ENCODE measurements at places on chromosomes 1 and 21.
A peak's percentile ranks its signal among the peaks of the same experiment; 100 is the strongest.

DNA sequence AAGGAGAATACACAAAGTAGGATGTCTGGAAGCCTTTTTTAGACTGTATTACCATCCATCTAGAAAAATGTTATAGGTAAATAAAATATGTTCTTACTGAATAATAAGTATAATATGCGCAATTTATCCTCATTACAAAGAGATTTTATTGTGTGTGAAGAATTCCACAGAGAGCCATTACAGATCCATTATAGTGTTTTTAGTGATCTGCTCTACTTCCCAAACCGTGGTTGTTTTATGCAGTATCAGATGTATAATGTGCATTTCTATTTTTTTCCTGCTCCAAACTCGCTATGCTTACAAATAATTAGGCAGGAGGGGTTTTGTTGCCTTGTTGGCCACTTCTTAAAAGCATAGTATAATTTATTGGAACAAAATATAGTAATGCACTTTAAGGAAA is 447.8 kb downstream of the USP25 start:
- no peak for DNase-seq

GRCh38 chr1:15409388-15410222 is at the start of gene EFHD2:
Gene EFHD2, plus strand, starts transcription at chr1:15409888. Its CDS starts 84 bp downstream, at chr1:15409972.
- peak; percentile 92 for DNase-seq

- DNase-seq: no peak
These were observed 20.8 kb upstream of the COG2 start for GRCh38 chr1:230621324-230622030.

GRCh38 chr1:94218332-94218731 is 19.1 kb downstream of the ARHGAP29 start:
- no peak for DNase-seq

GRCh38 chr21:30222724-30223123 is 6.8 kb upstream of the CLDN8 start:
- no peak for DNase-seq

DNA sequence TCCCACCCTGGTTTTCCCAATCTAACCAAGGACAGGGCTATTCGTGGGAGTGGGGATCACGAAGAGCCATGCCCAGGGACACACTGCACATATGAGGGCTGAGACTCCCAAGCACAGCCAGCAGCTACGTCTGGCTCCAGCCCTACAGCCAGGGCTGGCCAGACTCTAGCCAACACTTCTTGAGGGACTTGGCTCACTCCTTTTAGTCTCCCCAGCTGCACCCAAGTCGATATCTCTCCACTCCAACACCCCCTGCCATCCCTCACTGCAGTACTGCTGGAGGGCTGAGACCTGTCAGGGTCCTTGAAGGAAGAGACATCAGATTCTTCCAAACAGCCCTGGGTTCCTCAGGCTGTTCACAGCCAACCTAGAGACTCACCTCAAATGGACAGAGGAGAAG is 62.6 kb downstream of the CD46 start:
- DNase-seq: no peak

DNA sequence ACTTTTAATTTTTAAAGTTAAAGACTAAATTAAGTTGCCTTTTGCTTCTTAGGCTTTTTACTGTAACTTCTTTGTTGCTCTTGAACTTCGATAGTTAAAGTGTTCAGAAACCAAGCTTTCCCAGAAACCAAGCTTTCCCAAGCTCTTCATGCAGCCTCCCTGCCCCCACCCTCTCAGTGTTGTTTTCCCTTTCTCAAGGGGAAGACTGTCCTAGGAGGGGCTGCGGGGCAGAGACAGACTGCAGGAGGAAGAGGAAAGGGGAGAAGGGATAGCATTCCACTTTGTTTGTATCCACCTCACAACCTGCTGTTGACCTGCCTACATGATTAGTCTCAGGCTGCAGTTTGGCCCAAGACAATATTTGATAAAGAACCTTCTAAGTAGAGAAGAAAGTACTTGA is 39.0 kb upstream of the DIPK1A start:
- DNase-seq: no peak

DNA sequence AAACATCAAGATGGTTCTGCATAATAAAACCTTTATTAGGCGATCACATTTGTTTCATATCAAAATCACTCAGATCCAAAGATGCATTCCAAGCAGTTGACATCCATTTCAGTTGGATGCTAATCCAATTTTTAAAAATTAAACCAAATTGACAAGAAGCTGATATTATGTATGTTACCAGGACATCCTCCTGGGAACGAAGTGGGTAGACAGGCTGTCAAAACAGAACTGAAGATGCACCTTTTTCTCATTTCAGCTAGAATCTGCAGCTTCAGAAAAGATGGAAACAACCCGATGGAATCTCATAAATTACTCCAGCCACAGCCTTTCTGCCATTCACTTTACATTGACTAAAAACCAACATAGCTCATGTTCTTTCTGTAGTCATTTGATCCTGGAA is 268.4 kb downstream of the PLPP3 start:
- DNase-seq: no peak

GRCh38 chr1:32393832-32394140 is 455 bp downstream of the BSDC1 start:
- peak; percentile 34 for DNase-seq

DNA sequence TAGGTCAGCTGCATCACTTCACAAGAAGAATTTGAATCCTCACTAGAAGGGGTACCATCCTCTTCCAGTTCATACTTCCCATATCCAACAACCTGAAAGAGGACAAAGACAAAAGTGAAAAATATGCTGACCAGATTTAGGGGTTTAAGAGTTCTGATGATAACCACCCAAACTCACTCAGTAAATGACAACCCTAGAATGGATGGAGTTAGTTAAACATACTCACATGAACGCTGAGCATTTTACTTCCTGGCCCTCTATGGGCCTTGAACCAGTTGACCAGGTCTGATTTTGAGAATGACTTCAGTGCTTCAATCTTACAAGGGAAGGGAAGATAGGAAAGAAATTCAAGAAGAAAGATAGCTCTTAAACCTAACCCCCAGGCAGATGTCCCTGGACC is 89.2 kb downstream of the NRDC start:
- no peak for DNase-seq

DNA sequence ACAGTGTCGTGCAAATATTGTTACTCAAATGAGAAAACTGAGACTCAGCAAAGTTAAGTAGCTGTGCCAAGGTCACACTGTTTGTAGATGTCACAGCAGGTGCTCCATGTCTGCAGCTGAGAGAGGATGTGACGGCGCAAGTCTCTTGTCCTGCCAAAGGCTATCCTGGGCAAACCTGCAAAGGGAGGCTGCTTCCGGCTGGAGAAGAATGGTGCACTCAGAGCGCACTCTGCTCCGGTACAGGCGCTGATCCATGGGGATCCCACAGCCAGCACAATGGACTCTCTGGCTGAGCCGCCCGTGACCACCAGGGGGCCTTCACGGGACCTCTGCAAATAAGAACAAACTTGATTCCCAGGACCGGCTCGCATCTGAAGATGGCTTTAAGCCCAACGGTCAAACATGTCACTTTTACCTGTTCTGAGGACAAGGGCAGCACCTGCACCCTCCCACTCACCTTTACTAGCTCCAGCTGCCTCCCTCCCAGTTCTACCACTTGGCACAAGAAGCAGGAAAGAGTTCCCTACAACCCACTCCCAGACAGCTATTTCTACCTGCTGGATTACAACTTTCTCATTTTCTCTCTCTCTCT is 21.9 kb downstream of the RD3 start:
- DNase-seq: peak; percentile 44

DNA sequence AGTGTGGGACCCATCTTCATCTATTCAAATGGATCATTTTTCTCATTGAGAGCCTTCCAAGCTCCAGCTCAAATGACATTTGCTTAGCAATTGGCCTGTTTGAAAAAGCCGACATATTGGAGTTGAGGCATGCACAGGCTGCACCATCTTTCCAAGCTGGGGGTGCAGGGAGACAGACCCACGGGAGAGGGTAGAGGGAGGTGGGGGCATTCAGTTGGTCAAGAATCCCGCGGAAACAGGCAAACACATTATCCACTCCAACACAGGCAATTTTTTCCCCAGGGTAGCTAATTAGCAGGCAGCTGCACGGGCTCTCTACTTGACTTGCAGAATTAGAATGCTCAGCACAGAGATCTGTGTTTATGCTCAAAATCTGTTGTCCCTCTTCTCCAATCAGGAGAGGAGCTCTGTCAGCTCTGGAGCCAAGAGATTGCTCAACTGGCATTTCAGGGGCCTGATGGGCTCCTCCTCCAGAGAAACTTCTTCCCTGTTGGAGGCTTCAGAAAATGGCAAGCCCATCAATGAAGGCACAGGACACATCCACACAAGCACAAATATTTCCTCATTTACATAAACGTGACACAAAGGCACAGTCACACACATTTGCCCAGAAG is 267.8 kb downstream of the FOXD2 start:
- DNase-seq: no peak

GRCh38 chr21:42777064-42777756 is 102.1 kb downstream of the WDR4 start:
- no peak for DNase-seq

DNA sequence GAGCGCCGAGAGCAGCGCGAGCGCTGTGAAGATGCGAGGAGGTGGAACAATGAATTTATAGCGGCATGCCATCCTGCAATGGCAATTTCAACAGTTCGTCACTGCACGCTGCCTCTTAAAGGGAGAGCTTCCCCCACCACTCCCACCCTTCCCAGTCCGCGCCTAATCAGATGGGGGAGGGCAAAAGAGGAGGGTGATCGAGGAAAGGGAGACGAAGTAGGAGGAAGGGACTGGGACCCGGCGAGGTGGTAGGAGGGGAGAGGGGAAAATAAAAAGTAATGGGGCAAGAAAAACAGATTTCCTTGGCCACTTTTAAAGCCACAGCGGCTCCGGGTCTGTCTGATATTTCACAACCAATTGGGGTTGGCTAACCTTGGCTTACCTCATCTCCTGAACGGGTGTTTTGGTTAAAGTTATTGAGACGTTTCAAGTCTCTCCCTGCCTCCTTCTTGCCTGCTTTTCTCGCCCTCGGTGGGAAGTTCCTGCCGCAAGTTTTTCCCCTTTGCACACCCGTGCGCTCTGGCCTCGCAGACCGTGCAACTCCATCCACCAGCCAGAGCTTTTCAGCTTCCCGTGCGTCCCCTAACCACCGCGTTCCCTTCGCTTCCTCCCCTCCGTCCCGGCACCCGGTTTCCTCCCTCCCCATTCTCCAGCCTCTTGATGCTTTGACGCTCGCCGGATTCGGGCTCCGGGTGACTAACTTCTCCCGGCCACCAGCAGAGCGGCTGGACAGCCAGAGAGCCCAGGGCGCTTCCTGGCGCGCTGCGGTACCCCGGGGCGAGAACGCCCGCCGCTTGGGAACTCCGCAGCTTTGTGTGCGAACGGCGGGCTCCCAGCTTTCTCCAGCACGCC is at the start of gene ADAMTS5:
Gene ADAMTS5, minus strand, starts transcription at position 27 of the 852 bp plus-strand sequence. CDS start 697 bp downstream, outside the sequence.
- no peak for DNase-seq

- no peak for DNase-seq
These were observed 40.1 kb downstream of the IGFN1 start for GRCh38 chr1:201230676-201231075.

DNA sequence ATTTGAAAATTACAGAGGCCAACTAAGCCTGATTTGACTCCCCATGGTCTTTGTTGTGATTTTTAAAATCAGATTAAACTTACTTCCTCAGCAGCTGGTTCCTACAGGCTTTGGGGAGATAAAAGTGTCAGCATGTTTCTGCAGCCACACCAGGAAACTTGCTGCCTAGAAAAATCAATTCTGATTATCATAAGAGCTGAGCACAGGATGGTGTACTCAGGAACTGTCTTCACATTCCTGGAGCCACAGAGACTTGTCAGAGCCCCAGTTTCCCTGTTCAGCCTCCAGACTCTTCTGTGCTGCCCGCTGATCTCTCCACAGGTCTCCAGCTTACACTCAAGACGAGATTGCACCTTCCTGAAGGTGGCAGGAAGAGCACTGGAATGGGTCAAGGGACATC is 23.9 kb downstream of the RAB3B start:
- DNase-seq: no peak

DNA sequence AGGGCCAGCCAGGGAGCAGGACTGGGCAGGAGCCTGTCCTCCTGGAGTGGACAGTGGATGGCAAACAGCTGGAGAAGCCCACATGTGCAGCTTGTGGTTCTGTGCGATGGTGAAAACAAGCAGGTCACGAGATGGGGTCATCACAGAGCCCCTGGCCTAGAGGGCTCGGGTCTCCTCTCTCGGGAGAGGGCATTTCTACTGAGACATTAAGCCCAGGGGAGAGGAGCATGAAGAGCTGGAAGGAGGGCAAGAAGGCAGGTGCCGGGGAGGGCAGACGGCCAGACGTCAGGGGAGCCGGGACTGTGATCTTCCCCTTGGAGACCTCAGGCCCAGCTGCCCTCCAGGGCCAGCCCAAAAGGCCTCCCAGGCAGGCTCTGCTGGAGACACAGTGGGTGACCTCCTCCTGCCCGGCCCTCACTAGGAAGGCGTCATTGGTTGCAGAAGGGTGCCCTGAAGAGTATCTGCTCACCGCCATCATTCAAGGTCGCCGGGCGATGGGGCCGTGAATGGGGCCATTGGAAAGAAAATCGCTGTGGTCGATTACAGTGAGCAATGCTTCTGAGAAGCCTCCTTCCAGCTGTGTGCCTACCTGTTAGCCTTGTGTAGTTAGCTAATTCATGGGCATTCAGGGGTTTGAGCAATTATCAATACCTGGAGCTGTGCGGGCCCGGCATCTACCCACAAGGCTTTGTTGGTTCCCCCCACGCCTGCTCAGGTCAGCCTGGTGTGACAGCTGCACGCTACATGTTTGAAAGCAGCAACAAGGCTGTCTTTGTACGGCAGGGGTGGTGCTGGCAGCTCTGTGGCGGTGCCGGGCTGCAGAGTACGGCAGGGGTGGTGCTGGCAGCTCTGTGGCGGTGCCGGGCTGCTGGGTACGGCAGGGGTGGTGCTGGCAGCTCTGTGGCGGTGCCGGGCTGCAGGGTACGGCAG is 72.3 kb upstream of the ACTRT2 start:
- DNase-seq: no peak

DNA sequence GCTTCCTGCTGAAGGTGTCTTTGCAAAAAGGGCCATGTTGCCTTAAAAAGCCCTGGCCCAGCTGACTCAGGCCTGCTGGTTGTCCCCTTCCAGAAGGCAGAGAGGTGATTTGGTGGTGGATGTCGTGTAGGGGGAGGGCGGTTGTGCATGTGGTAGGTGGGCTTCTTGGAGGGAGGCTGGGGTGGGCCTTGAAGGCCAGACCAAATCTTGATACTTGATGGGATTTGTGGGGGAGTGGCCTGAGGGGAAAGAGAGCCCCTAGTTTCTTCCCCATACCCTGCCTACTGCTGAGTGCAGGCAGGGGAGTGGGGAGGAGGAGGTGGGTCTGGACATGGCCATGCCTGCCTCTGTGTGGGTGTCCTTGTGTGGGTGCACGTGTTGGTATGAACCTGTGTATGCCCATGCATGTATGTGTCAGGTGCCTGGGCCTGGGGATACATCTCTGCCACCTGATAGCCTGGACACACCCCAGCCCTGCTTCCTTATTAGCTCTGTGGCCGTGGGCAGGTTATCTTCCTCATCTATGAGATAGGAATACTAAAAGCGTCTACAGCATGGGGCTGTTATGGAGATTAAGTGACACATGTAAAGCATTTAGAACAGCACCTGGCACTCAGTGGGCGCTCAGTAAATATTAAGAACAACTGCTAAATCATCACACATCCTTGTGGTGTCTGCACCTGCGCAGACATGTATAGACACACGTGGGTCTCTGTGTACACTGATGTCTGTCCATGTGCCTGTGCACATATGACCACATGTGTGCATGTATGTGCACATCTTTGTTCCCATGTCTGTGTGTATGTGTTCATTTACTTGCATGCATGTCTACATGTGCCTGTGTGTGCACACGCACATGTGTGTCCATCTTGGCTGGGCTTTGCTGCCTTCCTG is 17.0 kb downstream of the FAM151A start:
- no peak for DNase-seq
